Body of pancreas (tissue), 4 donors: ENCODE measurements at places on chromosomes 2 and 18.

- DNase-seq, result no peak
Observed at GRCh38 chr2:114642988-114643553, 200.6 kb downstream of the DPP10 start.

- DNase-seq, result no peak
Observed at GRCh38 chr2:134623796-134624195, 95.0 kb downstream of the TMEM163 start.

DNA sequence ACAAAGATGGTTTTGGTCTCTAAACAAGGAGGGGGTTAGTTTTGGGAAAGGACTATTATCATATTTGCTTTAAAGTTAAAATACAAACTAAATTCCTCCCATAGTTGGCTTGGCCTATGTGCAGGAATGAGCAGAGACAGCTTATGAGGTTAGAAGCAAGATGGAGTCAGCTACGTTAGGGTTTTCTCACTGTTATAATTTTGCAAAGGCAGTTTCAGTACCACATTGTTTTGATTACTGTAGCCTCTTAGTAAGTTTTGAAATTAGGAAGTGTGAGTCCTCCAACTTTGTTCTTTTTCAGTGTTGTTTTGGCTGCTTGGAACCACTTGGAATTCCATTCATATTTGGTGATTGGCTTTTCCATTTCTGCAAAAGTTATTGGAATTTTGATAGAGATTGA lies 23.4 kb downstream of the LCLAT1 start:
- DNase-seq, result no peak

DNA sequence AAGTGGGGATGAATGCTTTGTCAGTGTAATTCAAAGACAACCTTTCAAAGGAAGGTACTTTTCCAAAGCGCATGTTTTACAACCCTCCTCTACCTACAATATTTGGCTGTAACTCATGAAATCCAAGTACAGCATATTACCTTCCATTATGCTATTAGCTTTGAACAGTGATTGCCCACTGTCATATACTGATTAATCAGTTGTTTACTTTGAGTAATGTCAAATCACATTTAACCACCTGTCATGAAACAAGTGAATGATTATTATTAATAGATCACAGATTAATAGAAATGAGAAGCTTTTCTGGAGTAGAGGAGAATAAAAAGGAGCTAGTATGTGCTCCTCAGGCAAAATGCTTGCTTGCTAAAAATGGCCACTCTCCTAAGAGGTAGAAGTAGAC lies 150.5 kb upstream of the SMAD7 start:
- DNase-seq, result no peak

DNA sequence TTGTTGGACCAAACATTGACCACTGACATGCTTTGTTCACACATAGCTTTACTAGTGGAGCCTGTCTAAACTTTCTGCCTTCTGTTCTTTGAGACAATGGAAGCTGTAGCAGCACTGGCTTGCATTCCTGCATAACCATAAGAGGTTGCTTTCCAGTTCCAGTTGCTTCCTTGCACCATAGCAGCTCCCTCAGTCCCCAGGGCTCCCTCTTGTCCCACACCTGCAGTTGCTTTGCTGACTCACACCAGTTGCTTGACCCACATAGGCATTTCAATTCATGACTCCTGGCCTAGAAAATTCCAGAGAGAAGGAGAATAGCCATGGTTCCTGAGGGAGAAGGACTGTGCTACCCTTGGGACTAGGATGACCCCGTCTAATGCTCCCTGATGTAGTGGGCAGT lies 20.9 kb downstream of the SGPP2 start:
- DNase-seq, result no peak

DNA sequence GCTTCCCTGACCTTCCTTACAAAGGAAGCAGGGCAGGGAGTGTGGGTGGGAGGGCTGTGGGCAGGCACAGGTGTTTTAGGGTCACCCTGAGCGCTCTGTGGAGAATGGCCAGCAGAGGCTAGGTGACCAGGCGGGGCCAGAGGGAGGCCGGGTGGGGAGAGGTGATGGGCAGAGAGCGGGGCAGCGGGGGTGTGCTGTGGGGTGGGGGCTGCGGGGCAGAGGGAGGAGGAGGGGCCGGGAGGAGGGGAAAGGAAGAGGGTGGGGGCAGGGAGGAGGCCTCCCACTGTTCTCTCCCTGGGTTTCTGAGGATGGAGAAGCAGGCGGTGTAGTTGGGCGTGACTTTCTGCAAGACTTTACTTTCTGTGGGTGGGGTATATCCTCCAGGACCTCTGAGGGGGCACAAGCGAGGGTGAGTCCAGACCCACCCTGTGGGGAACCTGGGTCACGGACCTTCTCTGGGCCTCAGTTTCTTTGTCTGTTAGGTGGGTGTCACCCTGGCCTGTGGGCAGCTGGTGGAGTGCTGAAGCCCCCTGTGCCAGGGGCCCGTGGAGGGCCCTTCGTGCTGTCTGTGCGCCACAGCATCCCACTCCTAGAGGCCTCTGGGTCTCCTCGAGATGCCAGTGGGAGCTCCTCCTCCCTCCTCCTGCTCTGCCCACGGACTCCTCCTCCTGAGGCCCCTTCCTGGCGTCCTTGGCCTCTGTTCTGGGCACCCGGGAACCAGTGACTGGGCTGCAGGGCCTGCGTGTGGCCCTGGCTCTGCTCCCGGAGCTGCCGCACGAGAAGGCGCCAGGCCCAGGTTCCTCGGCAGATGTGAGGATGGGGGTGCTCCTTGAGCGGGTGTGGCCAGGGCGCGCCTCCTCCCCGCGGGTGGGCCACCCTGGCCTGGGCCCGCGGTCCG lies 6.3 kb upstream of the NEU4 start:
- no peak for DNase-seq

DNA sequence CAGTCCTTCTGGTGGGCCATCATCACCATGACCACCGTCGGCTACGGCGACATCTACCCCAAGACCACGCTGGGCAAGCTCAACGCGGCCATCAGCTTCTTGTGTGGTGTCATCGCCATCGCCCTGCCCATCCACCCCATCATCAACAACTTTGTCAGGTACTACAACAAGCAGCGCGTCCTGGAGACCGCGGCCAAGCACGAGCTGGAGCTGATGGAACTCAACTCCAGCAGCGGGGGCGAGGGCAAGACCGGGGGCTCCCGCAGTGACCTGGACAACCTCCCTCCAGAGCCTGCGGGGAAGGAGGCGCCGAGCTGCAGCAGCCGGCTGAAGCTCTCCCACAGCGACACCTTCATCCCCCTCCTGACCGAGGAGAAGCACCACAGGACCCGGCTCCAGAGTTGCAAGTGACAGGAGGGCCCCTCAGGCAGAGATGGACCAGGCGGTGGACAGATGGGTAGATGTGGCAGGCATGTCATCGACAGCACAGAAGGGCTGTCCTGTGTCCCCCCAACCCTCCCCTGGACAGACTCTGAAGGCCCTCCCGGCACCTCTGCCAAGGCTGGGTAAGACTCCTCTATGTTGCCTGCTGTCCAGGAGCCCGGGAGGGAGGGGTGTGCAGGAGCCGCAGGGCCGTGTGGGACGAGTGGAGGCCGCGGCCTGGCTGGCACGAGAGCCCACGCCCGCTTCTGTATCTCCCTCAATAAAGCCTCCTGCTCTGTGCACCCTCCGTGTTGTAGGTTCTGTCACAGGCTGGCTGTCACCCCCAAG lies 2.0 kb downstream of the KCNF1 start:
- no peak for DNase-seq

DNA sequence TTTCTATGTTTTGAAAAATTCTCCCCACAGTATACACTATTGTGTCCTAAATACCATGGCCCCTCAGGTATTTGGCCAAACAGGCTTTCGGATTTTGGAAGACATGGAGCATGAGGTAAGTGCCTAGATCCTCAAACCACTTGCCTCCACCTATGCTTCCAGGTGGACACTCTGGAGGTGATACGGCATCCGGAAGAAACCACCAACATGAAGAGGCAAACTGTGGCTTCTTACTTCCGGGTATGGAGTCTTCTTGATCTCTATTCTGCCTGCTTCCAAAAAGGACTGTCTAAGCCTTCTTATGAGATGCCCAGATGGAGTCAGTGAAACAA lies 252.0 kb upstream of the SP5 start:
- DNase-seq, result no peak

DNA sequence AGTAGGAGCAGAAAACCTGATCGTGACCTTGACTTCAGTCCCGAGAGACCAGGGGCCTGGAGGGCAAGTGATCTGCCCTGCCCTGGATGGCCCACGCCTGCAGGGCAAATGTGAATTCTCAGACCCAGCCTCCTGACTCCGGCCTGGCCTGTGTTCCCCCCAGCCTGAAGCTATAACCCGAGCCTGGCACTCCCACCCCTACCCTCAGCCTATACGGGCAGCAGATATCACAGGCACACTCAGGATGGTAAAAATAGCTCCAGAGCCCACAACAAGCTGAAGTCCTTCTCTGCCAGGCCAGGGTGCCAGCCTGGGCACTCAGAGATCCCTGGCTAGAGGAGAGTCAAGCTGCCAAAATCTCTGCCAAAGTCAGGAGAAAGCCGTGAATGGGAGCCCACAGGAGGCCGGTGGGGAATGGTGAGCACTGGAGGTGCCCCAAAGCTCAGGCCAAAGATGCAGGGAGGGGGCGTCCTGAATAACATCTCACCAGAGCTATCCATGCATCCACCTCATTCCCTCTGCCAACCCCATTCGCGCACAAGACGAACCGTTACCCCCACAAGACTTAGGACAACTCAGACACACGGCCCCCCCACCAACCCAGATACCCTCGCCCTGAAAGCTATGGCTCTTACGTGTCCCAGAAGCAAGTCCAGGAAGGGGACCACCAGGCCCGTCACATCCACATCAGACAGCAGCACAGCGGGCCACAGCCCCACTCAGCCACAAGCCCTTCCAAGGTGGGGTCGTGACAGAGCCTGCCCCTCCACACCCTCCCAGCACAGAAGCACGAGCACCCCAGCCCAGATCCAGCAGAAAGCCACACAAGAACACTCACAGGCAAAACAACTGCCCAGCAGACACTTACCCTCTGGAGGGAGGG lies 144.9 kb downstream of the TNS1 start:
- no peak for DNase-seq

GRCh38 chr2:180910831-180911665 lies 69.4 kb upstream of the UBE2E3 start:
- no peak for DNase-seq

DNA sequence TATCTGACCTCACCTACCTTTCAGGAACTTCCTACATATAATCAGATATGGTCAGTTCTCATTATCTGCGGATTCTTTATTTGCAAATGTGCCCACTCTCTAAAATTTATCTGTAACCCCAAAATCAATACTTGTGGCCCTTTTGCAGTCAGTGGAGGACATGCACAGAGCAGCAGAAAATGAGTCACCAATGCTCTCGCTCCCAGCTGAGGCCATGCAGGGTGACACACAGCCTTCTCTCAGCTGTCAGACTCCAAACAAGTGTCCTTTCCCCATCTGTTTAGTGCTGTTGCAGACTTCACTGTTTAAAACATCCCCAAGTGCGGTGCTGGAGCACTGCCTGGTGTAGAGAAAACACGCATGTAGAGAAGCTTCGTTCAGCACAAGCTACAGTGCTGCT lies 171.9 kb upstream of the SALL3 start:
- no peak for DNase-seq

- DNase-seq, result peak; percentile 80
Observed at GRCh38 chr2:101831351-101831865, 133.9 kb downstream of the MAP4K4 start.

DNA sequence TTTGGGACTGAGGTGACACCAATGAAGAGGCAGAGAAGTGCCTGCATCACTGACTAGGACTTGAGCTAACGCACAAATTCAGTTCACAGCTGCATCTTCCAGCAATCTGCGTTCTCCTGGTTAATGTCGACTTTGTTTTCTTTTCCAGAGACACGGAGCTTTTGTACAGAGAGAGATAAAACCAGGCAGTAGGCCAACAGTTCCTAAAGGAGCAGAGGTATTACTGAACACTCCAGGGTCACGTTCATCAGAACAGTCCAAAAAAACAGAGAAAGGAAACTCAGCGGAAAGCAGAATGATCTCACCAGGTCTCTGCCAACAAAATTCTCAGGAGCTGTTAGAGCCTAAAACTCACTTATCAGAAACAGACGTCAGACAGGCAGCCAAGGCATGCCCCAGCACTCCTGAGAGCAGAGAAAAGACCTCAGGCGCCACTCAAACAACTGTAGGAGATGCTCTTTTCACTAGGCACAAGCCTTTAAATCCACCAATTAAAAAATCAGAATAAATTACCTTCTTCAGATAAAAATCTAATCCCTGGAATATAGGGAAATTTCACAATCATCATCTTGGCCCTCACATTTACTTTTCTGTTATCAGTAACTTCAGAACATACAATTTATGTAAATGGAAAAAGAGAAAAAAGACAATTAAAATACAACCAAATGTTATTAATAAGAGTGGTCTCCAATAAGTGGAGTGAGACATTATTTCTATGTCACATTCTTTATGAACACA lies 95.9 kb upstream of the SPTBN1 start:
- DNase-seq, result peak; percentile 24

GRCh38 chr2:153195342-153195741 lies 283.2 kb downstream of the RPRM start:
- no peak for DNase-seq

- DNase-seq, result no peak
Observed at GRCh38 chr2:106126705-106127281, 67.3 kb downstream of the UXS1 start.

DNA sequence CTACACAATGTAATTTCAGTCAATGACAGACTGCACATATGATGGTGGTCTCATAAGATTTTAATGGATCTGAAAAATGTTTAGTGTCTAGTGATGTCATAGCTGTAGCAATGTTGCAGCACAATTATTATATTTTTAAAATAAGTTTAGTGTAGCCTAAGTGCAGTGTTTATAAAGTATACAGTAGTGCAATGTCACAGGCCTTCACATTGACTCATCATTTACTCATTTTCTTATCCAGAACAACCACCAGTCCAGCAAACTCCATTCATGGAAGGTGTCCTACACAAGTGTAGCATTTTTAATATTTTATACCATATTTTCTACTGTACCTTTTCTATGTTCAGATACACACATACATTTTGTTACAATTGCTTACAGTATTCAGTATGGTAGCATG lies 663.1 kb downstream of the ERBB4 start:
- no peak for DNase-seq

GRCh38 chr2:240921311-240921994 lies 15.3 kb downstream of the CROCC2 start:
- DNase-seq, result peak; percentile 18

DNA sequence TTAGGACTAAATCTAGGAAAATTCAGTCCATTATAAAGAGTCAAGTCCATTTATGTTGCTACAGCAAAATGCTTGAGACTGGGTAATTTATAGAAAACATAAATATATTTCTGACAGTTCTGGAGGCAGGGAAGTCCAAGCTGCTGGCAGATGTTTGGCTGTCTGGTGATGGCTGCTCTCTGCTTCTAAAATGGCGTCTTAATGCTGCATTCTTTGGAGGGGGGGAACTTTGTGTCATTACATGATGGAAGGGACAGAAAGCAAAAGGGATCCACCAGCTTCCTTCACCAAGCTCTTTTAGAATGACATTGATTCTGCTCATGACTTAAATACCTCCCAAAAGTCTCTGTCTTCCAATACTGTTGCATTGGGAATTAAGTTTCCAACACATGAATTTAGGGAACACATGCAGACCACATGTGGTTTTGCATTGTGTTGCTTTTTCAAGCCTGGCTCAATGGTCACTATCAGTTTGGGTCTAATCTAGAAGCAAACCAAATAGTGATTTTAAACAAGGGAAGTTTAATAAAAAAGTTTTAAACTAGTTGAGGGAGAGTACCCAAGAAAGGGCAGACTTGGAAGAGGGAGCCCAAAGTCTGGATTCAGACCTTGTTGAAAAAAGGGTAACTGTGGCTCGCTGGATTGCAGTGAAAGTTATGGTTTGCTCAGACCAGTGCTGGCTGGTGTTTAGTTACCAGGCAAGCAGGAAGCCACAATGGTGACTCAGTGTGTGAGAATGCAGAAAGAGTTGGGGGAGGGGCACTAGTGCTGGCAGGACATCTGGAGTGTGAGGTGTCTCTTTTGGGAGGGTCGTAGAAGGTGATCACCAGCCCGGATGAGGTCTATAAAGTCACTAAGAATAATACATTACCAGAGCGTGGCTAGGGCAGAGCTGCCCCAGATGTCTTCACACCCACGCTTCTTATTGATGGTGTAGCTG lies 30.8 kb downstream of the C18orf54 start:
- peak; percentile 18 for DNase-seq
